Motor neuron (in vitro differentiated cells): ENCODE measurements at places on chromosomes 11 and 22. TPM values are rescaled to one million over a fixed set of nuclear protein-coding genes. Genes with fewer than 3 reads are reported as not detected.
A peak's percentile ranks its signal among the peaks of the same experiment; 100 is the strongest.

- ATAC-seq: peak; percentile 65
Observed at GRCh38 chr11:68322052-68322430, 9.7 kb downstream of the LRP5 start.

The SEPTIN5 gene
- total RNA-seq: 60.8 and 70.3 TPM in 2 replicates

DNA sequence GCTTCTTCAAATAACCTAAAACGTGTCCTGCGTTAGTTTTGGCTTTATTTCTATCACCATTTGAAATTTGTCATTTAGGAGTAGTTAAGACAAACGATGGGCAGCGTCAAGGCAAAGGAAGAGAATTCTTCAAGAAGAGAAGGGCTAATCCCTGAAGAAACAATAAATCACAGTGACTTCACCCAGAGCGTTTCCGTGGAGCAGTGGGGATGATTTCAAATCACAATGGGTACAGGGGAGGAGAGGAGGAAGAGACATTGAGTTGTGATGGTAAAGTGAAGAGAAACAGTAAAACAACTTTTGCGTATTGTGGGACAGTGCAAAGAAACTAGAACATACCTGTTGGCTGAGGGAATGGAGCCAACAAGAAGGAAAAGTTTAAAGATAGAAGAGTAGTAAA is 9.7 kb downstream of the PDGFD start:
- ATAC-seq: no peak

DNA sequence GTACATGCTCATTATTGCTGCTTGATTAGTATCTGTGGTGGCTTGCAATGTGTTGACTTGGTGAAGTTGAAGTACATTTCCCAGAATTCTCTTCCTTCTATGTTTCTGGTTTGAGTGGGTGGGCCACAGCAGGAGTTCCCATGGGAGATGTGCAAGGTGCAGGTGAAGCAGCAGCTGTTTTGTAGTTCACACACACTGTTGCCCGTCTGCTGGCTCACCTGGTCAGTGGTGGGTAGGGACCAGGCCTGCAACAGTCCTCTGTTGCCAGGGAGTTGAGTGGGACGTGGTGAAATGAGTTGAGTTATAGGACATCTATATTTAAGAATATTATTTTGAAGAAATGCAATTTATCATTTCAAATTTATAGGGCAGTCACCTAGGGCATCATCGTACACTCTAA is 417.4 kb downstream of the TMEM135 start:
- ATAC-seq: no peak

The IGLL5 gene
- total RNA-seq: not detected in 2 replicates

DNA sequence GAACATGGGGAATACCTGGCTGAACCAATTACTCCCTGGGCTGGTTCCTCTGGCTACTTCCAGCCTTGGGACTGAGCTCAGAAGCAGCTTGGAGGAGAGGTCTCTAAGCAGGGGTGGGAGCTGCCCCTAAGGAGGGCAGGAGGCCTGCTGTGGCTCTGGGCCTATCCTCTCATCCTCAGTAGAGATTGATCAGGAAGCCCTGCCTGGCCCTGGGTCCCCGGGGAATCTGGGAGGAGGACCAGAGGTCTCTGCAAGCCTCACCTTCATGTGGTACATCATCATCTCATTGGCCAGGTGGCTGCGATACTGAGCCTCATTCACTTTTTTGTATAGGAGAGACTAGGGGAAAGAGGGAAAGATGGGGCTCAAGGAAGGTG is 91.1 kb downstream of the PDE2A start:
- no peak for ATAC-seq

The CTSF gene
- 30.3 and 33.7 TPM in 2 replicates for total RNA-seq

DNA sequence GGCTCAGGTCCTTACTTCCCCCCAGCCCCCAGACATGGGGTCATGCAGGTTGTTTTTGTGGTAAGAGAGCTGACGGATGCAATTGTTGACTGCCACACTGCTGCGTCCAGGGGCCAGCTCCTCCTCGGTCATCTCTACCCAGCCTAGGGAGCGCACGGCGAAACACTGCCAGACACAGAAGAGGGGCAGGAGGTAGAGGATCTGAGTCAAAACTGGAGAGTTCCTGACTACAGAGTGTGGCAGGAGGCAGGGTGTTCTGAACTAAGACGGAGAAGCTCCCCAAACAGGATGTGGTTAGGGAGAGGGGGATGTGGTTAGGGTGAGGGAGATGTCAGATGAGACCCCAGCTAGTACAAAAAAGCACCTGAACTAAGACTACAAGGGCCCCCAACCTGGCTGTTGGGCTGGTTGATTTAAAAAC is 12.3 kb downstream of the SMPD1 start:
- no peak for ATAC-seq

DNA sequence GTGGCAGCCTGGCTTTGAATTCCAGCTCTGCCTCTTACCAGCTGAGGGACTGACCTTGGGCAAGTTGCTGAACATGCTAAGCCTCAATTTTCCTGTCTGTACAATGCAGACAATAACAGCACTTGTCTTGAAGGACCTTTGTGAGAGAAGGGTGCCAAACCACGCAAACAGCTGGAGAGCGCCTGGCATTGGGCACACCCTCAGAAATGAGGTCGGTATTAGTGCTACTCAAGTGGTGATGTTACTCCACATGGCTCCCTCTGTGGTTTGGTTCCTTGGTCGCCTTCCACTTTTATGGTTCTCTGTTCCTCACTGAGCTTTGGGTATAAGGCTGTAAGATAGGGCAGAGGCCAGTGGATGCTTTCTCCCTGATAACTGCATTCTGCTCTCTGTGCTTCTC is 8.2 kb downstream of the UBASH3B start:
- ATAC-seq: no peak

The CABP4 gene
- 0.17 and 0.36 TPM in 2 replicates for total RNA-seq

The TRIM29 gene
- total RNA-seq: 0.16 and 1.3 TPM in 2 replicates

DNA sequence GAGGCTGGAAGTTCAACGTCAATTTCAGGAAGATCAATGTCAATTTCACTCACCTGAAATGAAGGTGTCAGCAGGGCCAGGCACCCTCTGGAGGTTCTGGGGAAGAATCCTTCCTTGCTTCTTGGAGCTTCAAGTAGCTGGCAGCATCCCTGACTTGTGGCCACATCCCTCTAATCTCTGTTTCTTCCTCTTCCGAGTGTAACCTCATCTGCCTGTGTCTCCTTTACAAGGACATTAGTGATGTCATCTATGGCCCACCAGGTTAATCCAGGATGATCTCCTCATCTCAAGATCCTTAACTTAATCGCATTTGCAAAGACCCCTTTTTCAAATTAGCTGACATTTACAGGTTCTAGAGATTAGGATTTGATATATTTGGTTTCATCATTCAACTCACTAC is 240.8 kb upstream of the MTNR1B start:
- no peak for ATAC-seq

DNA sequence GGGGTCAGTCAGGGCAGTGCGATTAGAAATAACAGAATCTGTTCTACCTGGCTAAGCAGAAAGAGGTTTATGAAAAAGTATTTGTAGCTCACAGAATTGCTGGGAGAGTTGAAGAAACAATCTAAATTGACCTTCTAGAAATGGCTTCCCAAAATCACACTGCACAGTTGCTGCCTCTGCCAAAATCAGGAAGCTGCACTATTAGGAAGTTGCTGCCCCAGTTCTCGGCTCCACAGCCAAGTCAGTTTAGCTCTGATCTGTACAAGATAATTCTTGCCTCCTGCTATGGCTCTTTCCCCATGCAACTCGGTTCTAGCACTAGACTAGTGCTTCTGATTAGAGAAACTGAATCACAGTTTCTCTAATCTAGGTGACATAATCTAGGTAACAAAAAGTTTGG is 16.0 kb upstream of the CCDC90B start:
- no peak for ATAC-seq

GRCh38 chr22:22927888-22928665 is 40.5 kb downstream of the IGLL5 start:
- no peak for ATAC-seq

DNA sequence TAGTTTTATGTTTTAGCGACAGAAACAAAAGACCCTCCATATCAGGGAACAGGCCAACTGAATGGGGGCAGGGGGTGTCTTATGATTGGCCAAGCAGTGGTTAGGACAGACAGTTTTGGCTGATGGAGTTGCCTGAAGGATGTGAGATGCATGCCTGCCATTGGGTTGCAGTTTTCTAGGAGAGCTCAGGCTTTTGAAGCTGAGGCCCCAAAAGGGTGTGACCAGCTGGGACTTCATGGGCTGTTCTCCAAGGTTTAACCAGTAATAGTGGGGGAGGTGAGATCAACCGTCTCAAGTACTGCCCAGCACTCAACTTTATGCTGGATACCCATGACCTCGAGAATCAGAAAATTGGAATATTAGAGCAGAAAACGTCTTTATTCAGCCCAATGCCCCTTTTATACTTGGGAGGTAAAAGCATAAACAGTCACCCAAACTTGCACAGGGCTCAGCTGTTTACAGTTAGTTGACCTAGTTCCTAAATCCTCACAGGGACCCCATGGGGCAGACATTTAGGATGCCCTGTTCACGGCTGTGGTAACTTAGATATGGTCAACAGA is 13.5 kb downstream of the DTX4 start:
- peak; percentile 63 for ATAC-seq

The CEND1 gene
- total RNA-seq: 3.2 and 3.6 TPM in 2 replicates

GRCh38 chr11:107430525-107430924 is 27.1 kb downstream of the CWF19L2 start:
- ATAC-seq: no peak

- ATAC-seq: no peak
Observed at GRCh38 chr22:28462041-28462440, 217.6 kb downstream of the TTC28 start.

The ESAM gene
- 0.41 and 0.50 TPM in 2 replicates for total RNA-seq

The C11orf86 gene
- not detected in 2 replicates for total RNA-seq

DNA sequence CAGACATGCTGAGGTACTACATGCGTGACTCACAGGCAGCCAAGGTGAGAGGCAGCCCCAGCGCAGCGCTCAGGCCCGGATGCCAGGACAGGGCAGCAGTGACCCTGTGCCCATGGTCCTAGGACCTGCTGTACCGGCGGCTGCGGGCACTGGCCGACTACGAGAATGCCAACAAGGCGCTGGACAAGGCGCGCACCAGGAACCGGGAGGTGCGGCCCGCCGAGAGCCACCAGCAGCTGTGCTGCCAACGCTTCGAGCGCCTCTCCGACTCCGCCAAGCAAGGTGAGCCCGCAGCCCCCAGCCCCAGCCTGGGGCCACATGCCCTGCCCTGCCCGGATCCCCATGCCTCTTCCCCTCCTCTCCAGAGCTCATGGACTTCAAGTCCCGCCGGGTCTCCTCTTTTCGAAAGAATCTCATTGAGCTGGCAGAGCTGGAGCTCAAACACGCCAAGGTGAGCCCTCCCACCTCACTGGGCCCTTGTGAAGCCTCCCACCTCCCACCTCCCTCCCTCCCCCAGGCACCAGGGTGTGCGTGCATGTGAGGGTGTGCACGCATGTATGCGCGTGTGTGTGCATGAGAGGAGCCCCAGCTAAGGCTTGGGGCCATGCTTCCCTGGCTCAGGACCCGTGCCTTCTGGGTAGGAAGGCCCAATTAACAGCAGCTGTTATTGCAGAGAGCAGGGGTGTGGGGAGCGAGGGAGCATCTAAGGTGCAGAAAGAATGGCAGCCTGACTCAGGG is 5.3 kb downstream of the CFL1 start:
- no peak for ATAC-seq

The FDXACB1 gene
- 2.7 and 3.0 TPM in 2 replicates for total RNA-seq

DNA sequence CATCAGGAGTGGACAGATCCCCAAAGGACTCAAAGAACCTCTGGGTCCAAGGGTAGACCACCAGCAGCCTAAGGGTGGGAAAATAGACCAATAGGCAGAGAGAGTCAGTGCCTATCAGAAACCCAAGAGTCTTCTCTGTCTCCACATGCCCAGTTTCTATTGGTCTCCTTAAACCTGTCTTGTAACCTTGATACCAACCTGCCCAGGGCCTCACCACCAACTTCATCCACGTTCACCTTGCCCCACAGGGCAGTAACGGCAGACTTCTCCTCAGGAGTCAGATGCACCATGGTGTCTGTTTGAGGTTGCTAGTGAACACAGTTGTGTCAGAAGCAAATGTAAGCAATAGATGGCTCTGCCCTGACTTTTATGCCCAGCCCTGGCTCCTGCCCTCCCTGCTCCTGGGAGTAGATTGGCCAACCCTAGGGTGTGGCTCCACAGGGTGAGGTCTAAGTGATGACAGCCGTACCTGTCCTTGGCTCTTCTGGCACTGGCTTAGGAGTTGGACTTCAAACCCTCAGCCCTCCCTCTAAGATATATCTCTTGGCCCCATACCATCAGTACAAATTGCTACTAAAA is at the start of gene HBB:
TSS of gene HBB (minus strand) at position 340 of the 579 bp plus-strand sequence. CDS start at position 290, 50 bp downstream.
- no peak for ATAC-seq

The DEFB131B gene
- total RNA-seq: not detected in 2 replicates

- no peak for ATAC-seq
Observed at GRCh38 chr11:123587044-123587443, 67.4 kb downstream of the SCN3B start.

GRCh38 chr11:79182794-79183193 is 258.0 kb downstream of the TENM4 start:
- ATAC-seq: no peak

- no peak for ATAC-seq
Observed at GRCh38 chr11:86279747-86280146, 22.3 kb upstream of the HIKESHI start.

GRCh38 chr11:26904132-26904531 is 89.8 kb upstream of the FIBIN start:
- ATAC-seq: no peak

DNA sequence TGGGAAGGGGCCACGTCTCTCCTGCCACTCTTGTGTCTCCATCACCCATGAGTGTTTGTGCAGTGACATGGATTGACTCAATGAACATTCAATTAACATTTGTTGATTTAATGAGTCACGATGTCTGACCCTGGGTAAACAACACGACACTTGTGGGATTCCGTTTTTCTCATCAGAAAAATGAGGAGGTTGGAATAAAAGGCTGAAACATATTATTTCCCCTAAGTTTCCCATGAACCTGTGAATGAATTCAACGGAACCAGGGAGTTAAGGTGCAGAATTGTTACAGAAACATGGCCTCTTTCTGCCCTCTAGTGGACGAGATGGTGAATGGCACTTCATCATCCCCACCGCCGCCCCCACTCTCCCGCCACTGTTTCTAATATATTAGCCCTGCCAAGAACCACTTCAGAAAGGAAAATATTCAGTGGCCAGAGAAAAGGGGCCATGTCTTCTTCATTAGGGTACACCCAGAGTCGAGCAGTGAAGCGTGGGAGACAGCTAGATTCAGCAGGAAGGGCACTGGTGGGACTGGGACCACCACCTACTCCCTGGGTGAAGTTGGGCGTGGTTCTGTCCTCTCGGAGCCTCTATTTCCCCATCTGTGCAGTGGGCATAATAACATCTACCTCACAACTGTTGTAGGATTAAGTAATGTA is 46.3 kb upstream of the SYT13 start:
- ATAC-seq: peak; percentile 48

GRCh38 chr11:47028195-47029093 is 91.9 kb downstream of the CSTPP1 start:
- no peak for ATAC-seq
